ENCODE measurements at places on chromosomes 7 and 10.

GRCh38 chr7:29809533-29810155 is 3.3 kb downstream of the WIPF3 start:
- DNase-seq, result no peak

DNA sequence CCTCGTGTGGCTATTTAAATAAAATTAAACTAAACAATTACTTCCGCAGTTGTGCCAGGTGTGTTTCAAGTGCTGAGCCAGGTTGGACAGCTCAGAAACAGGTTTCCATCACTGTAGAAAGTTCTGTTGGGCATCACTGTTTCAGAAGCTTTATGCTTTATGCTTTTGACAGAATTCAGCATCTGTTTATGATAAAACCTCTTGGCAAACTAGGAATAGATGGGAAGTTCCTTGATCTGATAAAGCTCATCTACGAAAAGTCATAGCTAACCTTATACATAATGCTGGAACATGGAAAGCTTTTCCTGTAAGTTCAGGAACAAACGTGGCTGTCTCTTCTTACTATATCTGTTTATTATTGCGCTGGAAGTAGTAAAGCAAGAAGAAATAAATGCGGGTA is 143.4 kb downstream of the DOCK1 start:
- no peak for DNase-seq

DNA sequence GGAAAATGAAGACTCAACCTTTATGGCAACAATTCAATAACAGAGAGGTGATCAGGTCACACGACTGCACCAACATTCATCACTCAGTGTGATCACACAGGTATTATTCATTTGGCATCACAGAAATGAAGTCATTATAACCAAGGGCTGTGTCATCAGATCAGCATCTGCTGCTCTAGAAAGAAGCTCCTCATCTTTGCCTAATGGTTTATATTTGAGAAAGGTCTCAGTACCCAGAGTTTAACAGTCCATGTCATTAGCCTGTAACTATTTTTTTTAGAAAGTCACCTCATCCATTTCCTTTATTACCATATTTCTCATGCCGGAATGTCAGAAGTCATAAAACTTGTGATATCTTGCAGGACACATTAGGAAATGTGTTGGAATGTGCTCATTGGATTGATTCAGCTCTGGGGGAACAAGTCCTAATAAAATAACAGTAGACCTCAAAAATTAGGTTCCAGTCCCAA is 45.1 kb upstream of the PRKG1 start:
- DNase-seq, result no peak

DNA sequence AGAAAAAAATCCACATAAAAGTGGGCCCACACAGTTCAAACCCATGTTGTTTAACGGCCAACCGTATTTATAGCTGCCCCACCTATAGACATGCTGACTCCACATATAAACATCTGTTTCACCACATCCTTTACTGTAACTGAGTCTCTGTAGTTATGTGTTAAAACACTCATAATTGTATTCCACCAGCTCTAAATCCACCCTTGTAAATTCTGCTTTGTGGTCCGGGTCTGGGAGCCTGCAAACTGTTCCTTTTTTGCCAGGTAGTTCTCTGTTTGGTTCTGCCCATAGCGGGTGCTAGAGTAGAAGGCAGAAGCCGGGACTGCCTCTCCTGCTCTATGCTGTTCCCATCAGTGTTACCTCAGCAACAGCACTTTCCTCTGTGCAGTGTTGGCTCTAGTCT is 20.2 kb upstream of the FHIP2A start:
- no peak for DNase-seq

- DNase-seq, result no peak
Measured at GRCh38 chr7:155007947-155008346, 5.0 kb upstream of the PAXIP1 start.

- DNase-seq, result no peak
Measured at GRCh38 chr7:10205696-10206095, 768.0 kb upstream of the PHF14 start.

- no peak for DNase-seq
Measured at GRCh38 chr10:132420981-132421846, 24.2 kb downstream of the PWWP2B start.

- no peak for DNase-seq
Measured at GRCh38 chr7:84236398-84236797, 41.8 kb upstream of the SEMA3A start.
